Smooth muscle cell of trachea (primary cell): ENCODE measurements at places on chromosomes 5 and 9. TPM values are rescaled to one million over a fixed set of nuclear protein-coding genes. Genes with fewer than 3 reads are reported as not detected.

The HMMR gene
- 3.1 and 61.5 TPM in 2 replicates for total RNA-seq

The IRX4 gene
- total RNA-seq, result 0.15 TPM in 1 of 2 replicates, not detected in the other

The HRH2 gene
- total RNA-seq, result not detected in 2 replicates

The OR1J2 gene
- total RNA-seq, result not detected in 2 replicates
